Suprapubic skin (tissue), 4 donors: ENCODE measurements at places on chromosomes 1 and 21.

DNA sequence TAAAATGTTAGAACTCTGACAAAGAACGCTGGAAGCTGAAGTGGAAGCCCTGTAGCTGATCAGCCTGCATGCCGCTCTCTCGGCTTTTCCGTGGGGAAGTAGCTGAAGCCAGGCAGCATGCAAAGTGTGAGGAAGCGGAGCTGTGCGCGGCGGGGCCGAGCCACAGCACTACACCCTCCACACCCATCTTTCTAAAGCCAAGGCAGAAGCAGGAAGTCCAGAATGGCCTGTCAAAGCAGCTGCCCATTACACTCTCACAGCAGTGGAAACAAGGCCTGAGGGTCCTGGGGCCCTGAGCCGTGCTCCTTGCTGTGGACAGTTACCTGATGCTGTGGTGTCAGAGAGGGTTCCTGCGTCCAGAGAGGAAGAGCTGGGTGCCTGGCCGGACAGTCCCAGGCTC lies 69.6 kb downstream of the UBR4 start:
- DNase-seq = no peak

DNA sequence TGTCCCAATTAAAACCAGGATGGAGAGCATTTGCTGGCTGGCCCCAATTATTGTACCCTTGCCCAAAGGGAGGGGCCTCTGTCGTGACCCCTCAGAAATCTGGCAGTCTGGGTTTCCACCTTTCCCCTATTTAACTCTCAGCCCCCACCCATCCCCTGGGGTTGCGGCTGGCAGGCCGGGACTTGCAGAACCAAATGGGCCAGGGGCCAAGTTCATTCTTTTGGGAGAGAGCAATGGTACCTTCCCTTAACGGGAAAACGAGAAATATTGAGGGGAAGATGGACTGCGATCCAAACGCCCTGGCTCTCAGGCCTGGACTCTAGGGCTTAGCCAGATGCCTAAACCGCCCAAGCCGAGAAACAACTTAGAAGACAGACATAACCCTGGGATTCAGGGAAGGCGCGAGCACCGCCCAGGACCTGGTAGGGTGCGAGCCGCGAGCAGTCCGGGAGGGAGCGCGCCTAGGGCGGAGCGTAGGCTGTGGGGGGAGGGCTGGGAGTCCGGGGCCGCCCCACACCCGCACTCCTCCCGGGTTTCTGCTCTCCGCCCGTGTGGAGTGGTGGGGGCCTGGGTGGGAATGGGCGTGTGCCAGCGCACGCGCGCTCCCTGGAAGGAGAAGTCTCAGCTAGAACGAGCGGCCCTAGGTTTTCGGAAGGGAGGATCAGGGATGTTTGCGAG lies at the start of gene SLC27A3:
Gene SLC27A3 (plus strand): TSS at position 628 of the 678 bp plus-strand sequence. CDS start 91 bp downstream, outside the sequence.
- peak; percentile 89 for DNase-seq

- no peak for DNase-seq
Observed at GRCh38 chr1:149916193-149916897, 1.3 kb downstream of the SV2A start.

- no peak for DNase-seq
Observed at GRCh38 chr1:238779716-238780115, 606.7 kb upstream of the CHRM3 start.

GRCh38 chr21:35649186-35649585 lies 411.1 kb downstream of the SETD4 start:
- no peak for DNase-seq

GRCh38 chr21:37626320-37626719 lies 259.7 kb downstream of the DYRK1A start:
- no peak for DNase-seq

- DNase-seq = no peak
Observed at GRCh38 chr21:38379147-38379546, 119.1 kb downstream of the ERG start.

GRCh38 chr1:87956750-87957149 lies 628.1 kb downstream of the LMO4 start:
- DNase-seq = no peak

DNA sequence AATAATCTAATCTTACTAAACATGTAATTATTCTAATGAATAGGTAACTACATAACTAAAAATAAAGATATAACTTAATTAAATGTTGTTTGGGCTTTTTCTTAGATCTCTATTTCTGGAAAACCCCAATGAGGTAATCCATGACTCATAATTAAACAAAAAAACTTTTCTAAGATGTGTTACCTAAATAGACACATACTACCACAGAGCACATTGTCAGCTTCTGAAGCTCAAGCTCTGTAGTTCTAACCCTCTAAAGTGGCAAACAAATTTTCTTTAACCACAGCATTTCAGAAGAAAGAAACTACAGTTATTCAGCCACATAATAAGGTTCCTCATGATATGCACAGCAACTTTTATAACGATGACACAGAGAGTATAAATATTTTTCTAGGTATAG lies 4.2 kb downstream of the OR6K3 start:
- no peak for DNase-seq

- no peak for DNase-seq
Observed at GRCh38 chr1:156948708-156949107, 28.3 kb downstream of the LRRC71 start.

- no peak for DNase-seq
Observed at GRCh38 chr1:108521990-108522393, 37.9 kb upstream of the EEIG2 start.

DNA sequence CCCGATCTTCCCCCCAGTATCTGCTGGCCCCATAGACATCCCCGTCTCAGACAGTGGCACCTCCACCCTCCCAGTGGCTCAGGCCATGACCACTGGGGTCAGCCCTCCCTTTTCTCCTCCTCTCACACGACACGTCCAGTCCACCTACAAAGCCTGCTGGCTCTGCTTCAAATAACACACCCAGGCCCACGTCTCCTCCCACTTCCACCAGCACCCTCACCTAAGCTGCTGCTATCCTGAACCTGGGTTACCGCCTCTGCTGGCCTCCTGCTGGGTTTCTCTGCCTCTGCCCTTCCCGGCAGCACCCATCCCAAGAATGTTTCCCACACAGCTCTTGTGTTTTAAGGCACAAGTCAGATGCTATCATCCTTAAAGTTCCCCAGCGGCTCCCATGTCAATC lies 26.0 kb downstream of the MX2 start:
- DNase-seq = no peak

GRCh38 chr21:31030367-31031106 lies 7.7 kb downstream of the KRTAP19-8 start:
- no peak for DNase-seq

- DNase-seq = no peak
Observed at GRCh38 chr1:233675893-233676292, 62.0 kb downstream of the KCNK1 start.

DNA sequence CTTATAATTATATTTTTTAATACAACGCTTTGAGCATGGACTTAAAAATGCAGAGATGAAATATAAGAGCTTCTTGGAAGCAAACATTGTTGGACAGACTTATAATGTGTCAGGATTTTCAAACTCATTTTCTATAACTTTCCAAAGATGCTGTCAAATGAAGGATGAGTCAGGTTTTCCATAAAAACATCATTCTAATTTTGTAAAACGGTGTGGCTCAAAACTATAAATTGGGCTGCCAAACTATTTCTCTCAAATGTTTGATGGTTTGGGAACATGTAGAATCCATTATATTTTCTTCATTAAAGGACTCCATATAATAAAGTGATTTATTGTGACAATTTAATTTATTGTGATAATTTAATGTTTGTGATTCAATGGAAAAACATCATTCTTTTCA lies 511.2 kb downstream of the USP25 start:
- no peak for DNase-seq

- DNase-seq = no peak
Observed at GRCh38 chr21:28200726-28201125, 792.0 kb downstream of the LTN1 start.

- no peak for DNase-seq
Observed at GRCh38 chr21:45430521-45431501, 25.8 kb downstream of the COL18A1 start.

- DNase-seq = no peak
Observed at GRCh38 chr1:32299327-32299726, 7.4 kb downstream of the HDAC1 start.

DNA sequence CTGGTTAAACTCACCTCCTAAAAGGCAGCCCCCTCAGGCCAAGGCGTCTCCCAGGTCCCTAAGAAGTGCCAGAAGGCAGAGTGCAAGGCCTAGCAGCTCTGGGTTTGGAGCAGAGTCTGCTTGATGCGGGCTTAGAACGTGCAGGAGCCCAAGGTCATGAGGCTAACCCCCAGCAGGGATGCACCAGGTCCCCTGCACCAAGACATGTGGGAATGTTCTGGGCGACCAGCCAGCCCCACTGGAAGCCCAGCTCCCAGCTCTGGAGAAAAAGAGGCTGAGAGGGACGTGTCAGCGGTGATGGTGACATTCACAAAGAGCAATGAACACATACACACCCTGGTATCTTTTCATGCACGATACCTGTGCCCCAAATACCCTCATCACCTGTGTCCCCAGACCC lies 5.1 kb downstream of the LRRN2 start:
- DNase-seq = no peak

DNA sequence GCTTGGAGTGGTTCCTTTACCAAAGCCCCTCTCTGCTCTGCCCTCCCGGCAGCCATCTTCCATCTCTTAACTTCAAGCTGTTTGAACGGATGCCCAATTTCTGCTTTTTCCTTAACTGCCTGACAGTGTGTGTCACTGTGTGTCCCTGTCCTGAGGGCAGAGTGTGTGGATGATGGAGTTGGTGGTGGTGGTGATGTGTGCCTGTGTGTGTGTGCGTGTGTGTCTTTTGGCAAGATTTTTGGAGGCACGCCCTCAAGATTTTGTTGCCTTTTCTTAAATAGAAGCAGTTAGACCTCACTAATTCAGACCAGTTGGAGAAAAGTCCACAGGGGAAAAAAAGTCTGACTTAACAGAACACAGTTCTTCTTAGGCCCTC lies 30.3 kb downstream of the SERTAD4 start:
- no peak for DNase-seq

GRCh38 chr21:38842079-38842478 lies 36.4 kb downstream of the ETS2 start:
- DNase-seq = no peak

DNA sequence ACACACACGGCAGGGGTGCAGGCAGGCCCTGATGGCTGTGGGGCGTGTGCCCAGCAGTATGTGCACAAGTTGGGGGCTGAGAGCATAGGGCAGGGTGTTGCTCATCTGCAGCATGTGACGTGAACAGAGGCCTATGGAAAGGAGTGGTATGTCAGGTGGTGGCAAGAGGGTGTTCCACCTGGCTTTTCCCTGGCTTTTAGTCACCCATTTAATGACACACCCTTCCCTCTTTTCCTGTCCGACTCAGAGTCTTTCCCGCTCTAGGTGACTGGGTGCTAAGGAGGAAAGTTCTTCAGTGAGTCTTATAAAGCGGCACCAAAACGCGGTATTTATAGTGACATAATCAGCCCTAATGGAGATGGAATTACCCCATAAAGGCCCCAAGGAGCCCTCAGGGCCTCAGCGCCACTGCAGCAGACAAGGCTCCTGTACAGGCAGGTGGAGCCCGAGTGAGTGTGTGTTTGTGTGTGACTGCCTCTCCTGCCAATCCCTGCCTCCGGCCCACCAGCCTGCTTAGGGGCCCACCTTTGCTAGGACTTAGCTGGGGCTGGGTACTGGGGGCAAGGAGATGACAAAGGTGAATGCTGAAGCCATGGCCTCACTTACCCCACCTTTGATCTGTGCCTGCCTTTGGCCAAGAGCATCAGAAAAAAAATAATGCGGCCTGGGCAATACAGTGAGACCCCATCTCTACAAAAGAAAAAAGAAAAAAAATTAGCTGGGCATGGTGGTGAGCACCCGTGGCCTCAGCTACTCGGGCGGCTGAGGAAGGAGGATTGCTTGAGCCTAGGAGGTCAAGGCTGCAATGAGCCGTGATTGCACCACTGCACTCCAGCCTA lies 3.3 kb upstream of the EPHA2 start:
- DNase-seq = no peak

DNA sequence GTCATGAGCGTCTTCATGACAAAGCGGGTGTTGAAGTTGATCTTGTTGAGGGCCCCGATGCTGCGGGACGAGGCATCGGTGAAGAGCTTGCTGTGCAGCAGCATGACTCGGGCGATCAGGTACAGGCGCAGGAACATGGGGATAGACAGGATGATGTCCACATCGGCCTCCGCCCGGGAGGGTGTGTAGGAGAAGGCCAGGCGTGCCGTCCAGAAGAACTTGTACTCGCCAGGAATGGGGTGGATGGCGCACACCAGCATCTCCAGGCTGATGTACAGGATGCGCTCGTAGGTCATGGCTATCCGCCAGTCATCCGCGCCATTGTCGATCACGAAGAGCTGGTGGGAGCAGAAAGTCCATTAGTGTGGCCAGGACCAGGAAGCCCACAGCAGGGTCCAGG lies 98.0 kb downstream of the KCNN3 start:
- peak; percentile 51 for DNase-seq

GRCh38 chr1:238281418-238281817 lies 390.7 kb upstream of the ZP4 start:
- DNase-seq = no peak

DNA sequence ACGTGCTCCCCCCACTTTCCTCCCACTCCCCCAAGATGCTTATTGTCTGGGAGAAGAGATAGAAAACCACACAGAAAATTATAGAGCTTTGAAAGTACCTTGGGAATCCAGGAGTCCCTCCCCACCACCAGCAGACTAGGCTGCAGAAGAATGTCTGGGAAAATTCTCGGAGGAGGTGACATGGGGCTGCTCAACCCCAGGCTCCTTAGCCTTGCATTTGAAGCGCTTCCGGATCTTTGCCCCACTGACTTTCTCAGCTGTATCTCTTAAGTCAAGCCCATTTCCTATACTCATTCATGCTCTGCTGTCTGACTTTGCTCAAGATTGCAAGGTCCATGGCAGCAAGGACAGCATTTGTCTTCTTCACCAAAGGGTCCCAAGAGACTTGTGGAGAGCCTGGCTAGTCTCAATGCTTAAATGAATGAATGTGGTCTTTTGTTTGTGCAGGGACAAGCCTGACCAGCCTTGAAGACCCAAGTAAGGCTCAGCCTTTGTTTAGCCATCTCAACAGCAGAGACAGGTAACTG lies 38.0 kb downstream of the DNTTIP2 start:
- no peak for DNase-seq

GRCh38 chr1:205599669-205600042 lies 32.2 kb downstream of the ELK4 start:
- DNase-seq = no peak

DNA sequence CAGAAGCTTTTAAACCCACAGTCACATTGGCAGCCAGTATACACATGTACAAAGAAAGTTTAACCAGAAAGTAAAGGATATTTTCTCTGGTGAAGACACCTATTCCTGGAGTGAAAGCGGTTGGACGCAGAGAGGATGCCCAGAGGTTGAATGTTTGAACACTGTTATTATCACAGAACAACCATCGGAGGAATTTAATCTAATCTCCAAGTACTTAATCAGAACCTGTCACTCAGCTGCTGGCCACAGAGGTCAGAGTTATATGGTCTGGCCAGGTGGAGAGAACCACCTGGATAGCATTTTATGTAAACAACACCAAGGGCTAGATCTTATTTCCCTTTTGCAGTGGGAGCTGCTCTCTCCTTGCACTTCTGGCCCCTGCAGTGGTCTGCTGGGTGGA lies 29.4 kb downstream of the SPATA46 start:
- DNase-seq = no peak

GRCh38 chr1:110425612-110426152 lies 18.2 kb upstream of the LAMTOR5 start:
- DNase-seq = peak; percentile 88
